ENCODE measurements at places on chromosomes 16 and 17.

- H3K27me3 ChIP-seq = no peaks in the 10 kb centered on the region
- no peak for DNase-seq
- no peak overlapping the region for H3K27ac ChIP-seq
- no peaks in the 10 kb centered on the region for H3K4me1 ChIP-seq
- no peak overlapping the region for H3K4me3 ChIP-seq
- H3K36me3 ChIP-seq = no peaks in the 10 kb centered on the region
Measured at GRCh38 chr16:77863250-77863649, 74.9 kb downstream of the VAT1L start.

DNA sequence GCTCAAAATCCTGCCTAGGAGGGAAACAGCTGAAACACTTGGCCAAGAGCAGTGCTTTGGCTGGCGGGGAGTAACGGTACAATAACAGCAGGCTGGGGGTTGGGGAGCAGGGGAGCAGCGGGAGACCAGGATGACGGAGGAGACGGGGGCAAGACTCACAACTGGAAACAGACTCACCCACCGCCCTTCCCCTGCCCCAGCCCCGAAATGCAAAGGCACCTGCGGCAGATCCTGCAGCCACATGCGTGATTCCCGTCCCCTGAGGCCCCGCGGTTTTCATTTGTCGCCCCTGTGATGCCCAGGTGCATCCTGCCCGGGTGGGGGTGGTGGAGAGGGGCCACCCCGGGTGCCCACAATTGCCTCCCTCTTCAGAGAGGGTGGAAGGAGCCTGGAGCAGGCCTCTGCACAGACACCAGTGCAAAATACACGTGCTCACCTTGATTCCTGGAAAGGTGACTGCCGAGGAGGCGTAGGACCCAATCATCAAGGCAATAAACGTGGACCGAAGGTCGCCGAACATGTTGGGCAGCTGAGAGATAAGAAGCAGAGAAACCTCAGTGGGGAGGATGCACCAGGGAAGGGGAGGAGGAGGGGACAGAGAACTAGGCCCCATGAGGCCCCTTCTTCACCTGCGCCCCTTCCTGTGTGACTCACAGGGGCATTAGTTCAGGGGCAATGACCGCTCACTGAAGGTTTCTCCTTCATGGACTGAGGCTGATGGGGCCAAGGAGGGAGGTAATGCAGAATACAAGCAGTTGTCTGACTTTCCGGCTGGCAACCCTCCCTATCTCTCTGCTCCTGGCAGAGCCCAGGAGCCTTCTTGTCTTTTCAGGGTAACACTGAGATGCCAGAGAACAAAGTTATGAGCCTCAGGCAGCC lies 30.4 kb upstream of the PITPNA start:
- no peaks in the 10 kb centered on the region for H3K36me3 ChIP-seq
- H3K27ac ChIP-seq = peak overlapping the region; percentile 96
- peaks cover 23% of the 10 kb centered on the region for H3K4me1 ChIP-seq

DNA sequence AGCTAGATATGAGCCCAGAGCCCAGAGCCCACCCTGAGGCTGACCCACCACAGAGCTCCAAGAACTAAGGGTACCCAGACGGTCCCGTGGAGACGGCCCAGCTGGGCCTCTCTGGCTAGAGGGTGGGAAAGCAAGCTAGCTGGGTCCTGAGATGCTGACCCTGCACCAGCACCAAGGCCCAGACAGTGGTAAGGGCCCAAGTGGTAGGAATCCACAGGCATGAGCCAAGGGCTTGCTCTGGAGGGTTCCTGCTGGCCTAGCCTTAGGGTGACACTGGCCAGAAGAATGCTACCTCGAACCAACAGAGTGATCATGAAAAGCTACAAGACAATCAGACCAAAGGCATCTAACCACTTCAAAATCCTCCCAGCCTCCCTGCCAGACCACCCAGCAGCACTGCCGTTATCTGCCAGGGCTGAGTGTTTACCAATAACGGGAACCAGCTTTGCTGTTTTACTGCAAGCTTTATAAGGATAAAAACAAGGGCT lies 13.2 kb downstream of the HIC1 start:
- peaks cover 41% of the 10 kb centered on the region for H3K4me1 ChIP-seq
- no peak for DNase-seq
- no peak overlapping the region for H3K4me3 ChIP-seq
- no peaks in the 10 kb centered on the region for H3K27me3 ChIP-seq

GRCh38 chr17:2191227-2191626 lies 112.4 kb downstream of the SMG6 start:
- no peaks in the 10 kb centered on the region for H3K27me3 ChIP-seq
- H3K4me3 ChIP-seq = no peak overlapping the region
- H3K27ac ChIP-seq = no peak overlapping the region
- H3K4me1 ChIP-seq = peaks cover 23% of the 10 kb centered on the region

DNA sequence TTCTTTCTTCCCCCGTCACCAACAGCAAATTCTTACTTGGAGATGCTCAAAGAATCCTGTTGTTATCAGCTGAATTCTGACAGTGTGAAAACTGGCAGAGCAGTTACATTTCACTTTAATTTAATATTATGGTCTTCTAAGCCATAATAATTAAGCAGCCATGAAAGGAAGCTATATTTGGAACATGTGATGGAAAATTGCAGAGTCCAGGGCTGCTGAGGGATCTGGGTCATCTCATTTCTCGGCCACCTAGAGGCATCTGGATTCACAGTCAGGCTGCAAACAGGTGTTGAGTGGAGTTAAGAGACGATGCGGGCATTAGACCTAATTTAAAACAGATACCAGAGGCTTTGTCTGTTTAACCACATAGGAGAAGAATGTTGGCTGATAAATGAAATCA lies 38.4 kb downstream of the CHD9NB start:
- DNase-seq = no peak
- no peaks in the 10 kb centered on the region for H3K4me1 ChIP-seq
- H3K36me3 ChIP-seq = no peaks in the 10 kb centered on the region
- H3K27ac ChIP-seq = no peak overlapping the region
- no peaks in the 10 kb centered on the region for H3K27me3 ChIP-seq
- H3K4me3 ChIP-seq = no peak overlapping the region

DNA sequence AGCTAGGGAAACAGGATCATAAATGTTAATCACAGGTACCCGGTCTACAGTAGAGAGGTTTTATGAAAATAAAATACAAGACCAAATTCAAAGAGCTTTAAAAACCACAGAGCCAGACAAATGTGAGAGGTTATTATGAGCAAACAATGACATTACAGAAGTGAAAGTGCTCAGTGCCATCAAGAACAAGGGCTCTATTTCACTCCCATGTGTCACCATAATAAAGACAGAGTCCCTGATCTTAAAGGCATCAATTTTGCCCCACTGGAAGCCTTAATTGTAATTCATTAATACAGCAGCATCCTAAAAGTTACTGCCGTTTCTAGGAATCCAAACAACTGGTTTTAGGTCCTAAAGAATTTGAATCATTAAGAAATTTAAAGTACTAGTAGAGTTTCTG lies 43.7 kb upstream of the CDRT4 start:
- H3K4me3 ChIP-seq = no peak overlapping the region
- peaks cover 9% of the 10 kb centered on the region for H3K4me1 ChIP-seq
- H3K27ac ChIP-seq = no peak overlapping the region
- DNase-seq = peak; percentile 41
- H3K27me3 ChIP-seq = no peaks in the 10 kb centered on the region
- no peaks in the 10 kb centered on the region for H3K36me3 ChIP-seq

DNA sequence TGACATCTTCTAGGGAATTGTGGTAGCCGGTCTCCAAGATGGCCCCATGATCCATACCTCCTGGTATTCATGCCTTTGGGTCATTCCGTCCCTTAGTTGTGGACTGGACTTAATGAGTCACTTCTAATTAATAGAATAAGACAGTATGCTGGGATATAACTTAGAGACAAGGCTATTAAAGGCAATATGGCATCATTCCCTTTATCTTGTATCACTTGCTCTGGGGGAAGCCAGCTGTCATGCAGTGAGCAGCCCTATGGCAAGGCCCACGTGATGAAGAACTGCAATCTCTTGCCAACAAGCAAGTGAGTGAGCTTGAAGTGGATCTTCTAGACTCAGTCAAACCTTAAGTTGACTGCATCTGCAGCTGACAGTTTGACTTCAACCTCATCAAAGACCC lies 97.8 kb upstream of the MED13 start:
- no peak overlapping the region for H3K4me3 ChIP-seq
- DNase-seq = no peak
- H3K36me3 ChIP-seq = no peaks in the 10 kb centered on the region
- no peaks in the 10 kb centered on the region for H3K4me1 ChIP-seq
- H3K27ac ChIP-seq = no peak overlapping the region

DNA sequence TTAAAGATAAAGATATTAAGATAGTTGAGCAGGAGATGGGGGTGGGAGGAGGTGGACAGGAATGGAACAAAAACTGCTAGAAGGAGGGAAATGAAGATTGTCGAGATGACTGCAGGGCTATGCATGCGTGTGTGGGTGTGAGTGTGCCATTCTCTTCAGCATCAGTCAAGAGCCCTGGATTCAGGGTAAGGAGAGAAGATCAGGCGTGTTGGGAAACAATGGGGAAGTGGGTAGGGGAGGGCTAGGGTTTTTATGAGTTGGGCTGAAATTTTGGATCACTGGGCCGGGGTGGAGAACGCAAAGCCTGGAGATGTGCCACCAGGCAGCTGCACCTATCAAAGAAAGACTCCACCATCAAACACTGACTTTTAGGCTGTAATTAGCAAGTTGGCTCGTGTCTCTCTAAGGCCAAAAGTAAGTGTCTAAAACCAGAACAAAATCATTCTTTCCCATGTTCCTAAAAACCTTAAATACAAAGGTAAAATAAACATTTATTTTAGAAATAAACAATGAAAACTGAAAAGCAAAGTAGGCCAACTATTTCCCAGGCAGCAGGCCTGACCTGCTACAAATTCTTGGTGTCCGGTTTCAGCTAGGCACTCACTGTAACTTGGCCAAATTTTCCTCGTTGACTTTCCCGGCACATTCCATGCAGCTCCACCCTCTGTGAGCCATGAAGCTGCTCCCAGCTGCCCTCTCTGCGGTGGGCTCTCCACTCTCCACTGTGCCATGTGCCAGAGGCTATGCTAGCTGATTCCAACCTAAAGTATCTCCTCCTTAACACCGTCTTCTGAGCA lies 4.2 kb downstream of the CDRT4 start:
- no peak overlapping the region for H3K4me3 ChIP-seq
- H3K4me1 ChIP-seq = no peaks in the 10 kb centered on the region
- H3K27ac ChIP-seq = no peak overlapping the region
- H3K27me3 ChIP-seq = no peaks in the 10 kb centered on the region
- no peak for DNase-seq

DNA sequence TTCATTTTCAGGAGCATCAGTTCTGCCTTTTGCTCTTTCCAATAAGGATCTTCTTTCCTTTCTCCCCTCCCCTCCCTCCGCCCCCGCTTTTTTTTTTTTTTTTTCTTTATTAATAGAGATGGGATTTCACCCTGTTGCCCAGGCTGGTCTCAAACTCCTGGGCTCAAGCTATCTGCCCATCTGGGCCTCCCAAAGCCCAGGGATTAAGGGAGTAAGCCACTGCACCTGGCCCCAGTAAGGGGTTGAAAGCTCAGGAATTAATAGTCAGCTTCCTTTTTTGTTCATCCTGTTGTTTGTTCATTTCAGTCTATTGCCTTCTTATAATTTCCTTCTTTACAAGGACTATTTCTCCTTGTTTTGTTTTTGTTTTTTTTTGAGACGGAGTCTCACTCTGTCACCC lies 7.9 kb upstream of the C17orf58 start:
- H3K36me3 ChIP-seq = no peaks in the 10 kb centered on the region
- no peaks in the 10 kb centered on the region for H3K27me3 ChIP-seq
- H3K4me3 ChIP-seq = no peak overlapping the region
- no peak overlapping the region for H3K27ac ChIP-seq
- DNase-seq = no peak

DNA sequence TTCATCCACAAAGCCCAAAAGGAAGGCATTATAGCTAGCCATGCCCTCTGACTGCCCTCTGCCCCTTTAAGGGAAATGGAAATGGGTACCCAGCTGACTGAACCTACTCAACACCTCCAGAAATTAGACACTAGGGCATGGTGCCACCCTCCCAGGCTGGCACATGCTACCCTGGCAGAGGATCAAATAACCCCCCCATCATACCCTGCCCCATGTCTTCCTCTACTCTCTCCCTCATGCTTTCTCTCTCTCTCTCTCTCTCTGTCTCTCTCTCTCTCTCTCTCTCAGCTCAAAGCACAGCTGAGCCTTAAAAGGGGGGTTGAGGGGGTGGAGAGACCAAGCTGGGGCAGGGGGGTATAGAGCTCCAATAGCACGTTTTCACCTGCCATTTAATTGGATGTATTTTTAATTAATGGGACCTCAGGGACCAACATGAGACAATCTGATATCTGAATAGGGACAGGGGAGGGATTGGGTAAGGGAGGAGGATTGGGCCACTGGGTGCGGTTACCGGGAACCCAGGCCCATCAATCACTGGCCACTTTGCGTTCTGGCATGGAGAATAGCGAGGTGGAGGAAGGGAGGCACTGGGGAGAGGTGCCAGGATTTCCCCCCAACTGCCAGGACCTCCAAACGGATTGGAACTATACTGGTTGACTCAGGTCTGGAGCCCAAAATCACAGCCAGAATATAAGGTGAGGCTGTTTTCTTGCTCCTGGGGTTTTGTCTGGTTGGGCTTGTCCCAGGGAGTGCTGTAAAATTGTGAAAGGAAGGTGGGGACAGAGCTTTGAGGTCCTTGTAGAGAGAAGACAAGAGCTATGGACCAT lies 57.8 kb downstream of the NEUROD2 start:
- H3K36me3 ChIP-seq = no peaks in the 10 kb centered on the region
- H3K27me3 ChIP-seq = no peaks in the 10 kb centered on the region
- H3K27ac ChIP-seq = peak overlapping the region; percentile 92
- peak; percentile 72 for DNase-seq
- peak overlapping the region; percentile 43 for H3K4me3 ChIP-seq
- H3K4me1 ChIP-seq = peaks cover 44% of the 10 kb centered on the region
